Effector CD8-positive, alpha-beta T cell (primary cell): ENCODE measurements at places on chromosomes 11 and 22.

GRCh38 chr11:15198284-15198683 is 83.6 kb downstream of the INSC start:
- no peak for DNase-seq

GRCh38 chr11:11598243-11598642 is 23.6 kb downstream of the GALNT18 start:
- DNase-seq, result no peak

DNA sequence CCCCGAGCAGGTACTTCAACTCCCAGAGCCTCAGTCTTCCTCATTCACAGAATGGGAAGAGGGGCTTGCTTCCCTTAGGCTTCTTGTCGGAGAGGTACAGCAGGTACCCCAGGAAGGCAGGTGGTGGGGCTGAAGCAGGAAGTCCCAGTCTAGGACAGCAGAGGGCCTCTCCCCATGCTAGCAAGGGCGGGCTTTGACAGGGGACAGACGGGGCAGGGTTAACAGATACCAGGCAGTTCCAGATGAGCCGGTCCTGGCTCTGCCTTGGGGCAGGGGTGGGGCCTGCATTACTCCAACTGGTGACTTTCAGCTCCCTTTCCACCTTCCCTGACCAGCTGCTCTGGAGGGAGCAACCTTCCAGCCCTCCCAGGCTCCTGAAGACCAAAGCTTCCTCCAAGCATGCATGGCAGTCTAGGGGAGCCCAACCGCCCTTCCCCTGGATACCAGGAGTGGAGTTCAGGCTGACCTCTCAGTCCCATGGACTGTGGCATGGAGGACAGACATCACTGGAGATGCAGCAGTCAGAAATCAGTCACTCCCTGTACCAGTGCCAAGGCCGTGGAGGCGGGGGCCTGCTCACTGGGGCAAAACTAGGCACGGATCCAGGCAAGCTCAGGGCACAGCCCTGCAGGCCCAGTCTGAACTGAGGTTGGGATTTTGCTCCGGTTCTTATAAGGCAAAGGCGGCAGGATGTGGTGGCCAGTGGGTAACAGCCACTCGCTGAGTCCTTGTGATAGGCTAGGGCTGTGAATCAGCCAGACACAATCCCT is 60.5 kb downstream of the NAT10 start:
- DNase-seq, result no peak

DNA sequence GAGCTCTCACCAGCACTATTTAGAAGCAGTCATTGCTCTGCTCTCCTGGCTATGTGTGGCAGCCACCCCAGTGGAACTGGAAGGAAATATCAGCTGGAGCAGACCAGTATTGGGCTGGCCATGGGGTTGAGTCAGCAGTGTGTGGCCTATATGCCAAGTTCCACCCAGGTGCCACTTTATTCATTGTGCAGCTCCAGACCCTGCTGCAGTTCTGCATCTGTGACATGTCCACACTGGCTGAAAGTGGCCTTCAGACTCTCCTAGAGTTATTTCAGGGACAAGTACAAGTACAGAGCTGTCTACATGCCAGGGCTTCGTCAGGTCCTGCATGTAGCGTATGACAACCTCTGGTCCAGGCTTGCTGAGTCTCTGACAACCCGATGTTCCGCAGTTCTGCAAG is 55.2 kb downstream of the CABIN1 start:
- DNase-seq, result no peak

DNA sequence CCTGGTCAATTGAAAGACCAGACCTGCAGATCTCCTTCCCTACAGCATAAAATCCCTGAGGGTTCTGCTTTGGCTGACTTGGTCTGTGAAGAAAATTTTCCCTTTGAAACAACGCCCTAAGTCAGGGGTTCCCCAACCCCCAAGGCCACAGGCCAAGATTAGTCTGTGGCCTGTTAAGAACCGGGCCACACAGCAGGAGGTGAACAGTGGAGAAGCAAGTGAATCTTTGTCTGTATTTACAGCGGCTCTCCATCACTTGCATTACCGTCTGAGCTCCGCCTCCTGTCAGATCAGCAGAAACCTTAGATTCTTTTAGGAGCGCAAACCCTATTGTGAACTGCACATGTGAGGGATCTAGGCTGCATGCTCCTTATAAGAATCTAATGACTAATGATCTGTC is 38.2 kb downstream of the CCDC83 start:
- DNase-seq, result no peak

DNA sequence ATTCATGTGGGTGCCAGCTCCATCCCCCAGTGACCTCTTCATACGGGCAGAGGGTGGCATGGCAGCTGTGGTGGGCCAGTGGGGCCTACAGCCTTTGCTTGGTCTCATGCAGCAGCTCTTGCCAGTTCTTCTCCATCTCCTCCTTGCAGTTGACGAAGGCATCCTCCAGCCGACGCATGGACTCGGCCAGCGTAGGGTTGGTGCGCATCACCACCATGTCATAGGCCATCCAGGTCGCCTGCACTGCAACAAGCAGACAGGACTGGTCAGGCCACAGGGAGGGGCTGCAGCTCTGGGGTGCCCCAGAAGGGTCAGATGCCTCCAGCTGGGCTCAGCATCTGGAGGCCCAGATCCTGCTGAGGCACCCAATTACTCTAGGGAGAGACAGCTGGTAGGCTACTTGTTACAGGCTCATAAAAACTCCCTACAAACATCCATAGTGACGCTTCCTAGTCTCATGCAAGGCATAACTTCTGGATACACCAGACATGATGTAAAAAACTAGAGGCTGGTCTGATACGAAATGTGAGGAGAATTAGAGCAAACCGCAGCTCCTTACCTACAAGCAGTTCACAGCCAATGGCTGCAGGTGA is 5.6 kb downstream of the KLHDC7B start:
- no peak for DNase-seq

GRCh38 chr11:86294026-86294425 is 8.0 kb upstream of the HIKESHI start:
- no peak for DNase-seq

DNA sequence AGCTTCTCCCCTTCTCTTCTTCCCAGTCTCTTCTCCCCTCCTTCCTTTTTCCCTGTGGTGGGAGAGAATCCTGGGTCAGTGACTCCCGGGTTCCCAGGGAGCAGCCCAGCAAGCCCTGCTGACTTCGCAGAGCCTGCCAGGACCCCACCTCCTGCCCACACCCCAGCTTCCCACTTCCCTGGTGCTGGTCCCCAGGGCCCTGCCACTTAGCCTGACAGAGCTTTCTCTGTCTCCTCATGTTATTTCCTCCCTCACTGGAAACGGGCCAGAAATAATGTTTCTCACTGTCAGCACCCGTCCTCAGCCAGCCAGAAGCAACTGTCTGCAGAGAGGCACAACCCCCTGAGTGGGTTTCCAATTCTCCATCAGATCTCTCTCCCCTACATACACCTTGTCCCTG is 27.1 kb downstream of the C11orf96 start:
- no peak for DNase-seq

GRCh38 chr11:27545946-27546345 is 39.4 kb upstream of the LIN7C start:
- no peak for DNase-seq

DNA sequence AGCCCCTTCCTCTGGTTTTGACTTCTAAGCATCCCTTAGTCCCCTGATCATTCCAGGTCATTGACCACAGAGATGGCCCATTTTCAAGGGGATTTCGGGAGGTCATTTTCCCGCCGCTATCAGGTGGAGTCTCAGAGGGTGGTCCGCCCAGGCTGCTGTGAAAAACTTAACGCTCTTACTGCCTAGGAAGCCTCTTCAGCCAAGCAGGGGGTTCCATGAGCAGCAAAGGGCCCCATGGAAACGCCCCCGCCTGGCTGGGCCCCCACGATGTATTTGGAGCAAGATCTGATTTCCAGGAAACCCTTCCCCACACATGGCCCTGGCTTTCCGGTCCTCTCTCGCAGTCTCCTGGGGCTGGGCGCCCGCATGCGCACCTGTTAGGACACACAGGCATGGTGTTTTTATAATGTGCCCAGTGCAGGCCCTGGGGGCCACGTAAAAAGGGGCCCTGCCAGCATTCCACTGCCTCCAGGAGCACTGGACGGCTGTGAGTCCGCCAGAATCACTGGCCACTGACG is 32.5 kb downstream of the ANO1 start:
- no peak for DNase-seq

DNA sequence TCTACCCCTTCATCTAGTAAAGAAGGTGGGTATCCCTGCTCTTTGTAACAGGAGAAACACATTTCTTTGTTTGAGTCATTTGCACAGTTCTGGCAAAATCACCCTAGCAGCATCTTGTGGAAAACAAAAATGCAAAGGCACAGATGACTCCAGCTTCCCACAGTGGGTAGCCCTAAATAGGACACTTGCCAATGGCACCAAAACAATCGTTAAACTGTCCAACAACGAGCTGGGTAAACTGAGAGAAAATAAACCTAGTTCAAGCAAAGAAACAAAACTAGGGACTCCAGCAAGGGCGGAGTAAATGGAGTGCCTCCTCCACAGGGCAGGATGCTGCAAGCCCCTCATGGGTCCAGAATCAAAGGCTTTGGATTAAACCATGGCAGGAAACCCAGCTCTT is 239.5 kb downstream of the NTM start:
- DNase-seq, result no peak

DNA sequence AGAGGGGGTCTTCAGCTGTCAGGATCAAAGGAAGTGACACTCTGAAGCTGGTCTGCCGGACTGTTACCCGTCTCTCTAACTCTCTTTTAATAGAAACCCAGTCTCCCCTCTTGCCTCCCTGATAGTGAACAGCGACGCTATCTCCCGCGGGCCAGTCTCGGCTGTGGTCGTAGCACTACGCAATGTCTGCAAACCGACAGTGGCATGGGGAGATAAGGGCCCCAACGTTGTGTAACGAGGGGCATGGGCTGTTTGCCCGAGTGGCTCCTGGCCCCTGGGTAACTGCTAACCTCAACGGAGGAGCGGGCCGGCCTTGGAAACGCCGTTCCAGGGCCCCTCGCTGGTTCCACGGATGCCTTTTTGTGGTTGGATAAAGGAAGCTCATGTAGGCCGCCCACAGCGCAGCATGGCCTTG is 23.3 kb downstream of the ZBTB16 start:
- no peak for DNase-seq

- no peak for DNase-seq
Measured at GRCh38 chr22:47406896-47407295, 644.4 kb downstream of the TBC1D22A start.
